ENCODE measurements at places on chromosomes 5 and 9. TPM values are rescaled to one million over a fixed set of nuclear protein-coding genes. Genes with fewer than 3 reads are reported as not detected.
A peak's percentile ranks its signal among the peaks of the same experiment; 100 is the strongest.

DNA sequence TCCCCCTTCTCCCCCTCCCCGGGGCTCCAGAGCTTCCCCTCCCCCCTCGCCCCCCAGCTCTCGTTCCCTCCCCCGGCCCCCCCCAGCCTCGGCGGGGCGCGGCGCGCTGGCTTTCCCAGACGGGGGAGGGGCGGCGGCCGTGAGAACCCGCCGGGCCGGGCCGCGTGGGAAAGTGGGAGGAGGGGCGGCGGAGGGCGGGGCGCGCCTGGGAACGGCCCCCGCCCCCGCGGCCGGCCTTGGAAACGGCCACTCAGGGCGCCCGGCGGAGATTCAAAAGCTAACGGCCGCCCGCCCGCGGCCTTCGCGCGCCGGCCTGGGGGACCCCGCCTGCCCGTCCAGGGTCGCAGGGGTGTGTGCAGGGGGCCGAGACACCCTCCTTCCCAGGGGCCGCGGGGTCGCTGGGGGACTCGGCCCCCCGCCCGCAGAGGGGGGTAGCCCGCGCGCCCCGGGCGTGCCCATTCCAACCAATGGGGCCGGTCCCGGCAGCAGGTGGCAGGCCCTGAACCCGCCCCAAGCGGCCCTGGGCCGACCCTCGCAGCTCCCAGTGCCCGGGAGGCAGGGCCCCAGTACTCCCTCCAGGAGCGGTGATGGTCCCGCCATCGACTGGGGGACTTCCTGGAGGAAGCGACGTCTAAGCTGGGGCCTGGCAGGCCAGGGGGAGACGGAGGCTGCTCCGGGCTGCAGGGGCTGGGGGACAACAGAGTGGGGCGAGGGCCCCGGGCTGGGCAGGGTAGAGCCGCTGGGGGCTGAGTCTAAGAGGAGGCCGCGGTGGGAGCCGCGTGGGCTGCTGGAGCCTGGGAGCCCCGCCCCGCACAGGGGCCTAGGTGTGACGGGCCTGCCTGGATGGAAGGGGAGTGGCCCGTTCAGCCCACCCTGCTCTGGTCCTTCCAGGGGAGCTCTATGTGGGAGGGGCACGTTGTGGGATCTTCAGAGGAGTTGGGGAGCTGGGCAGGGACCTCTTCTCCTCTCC lies 14.2 kb upstream of the NRARP start:
- H3K36me3 ChIP-seq, result no peaks in the 10 kb centered on the region
- peak overlapping the region; percentile 16 for H3K4me3 ChIP-seq
- peaks cover 35% of the 10 kb centered on the region for H3K27me3 ChIP-seq
- peak; percentile 81 for DNase-seq

DNA sequence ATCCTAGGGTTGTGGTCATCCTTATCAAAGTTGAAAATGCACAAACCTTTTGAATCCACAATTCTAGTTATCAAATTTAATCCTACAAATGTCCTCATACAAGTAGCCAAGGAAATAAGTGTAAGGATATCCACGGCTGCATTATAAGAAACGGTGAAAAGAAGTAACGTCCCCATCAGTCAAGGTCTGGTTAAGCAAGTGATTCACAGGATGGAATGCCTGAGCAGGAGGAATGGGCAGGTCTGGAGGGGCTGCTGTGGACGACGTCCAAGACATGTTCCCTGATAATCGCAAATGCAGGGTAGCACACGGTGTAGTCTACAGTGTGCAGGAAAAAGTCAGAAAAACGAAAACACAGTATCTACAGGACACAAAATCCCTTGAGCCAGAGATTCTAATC lies 118.6 kb downstream of the ADAMTS2 start:
- H3K27ac ChIP-seq, result no peak overlapping the region
- no peaks in the 10 kb centered on the region for H3K4me1 ChIP-seq
- no peaks in the 10 kb centered on the region for H3K36me3 ChIP-seq
- H3K27me3 ChIP-seq, result no peaks in the 10 kb centered on the region
- no peak overlapping the region for H3K4me3 ChIP-seq

- no peak overlapping the region for H3K4me3 ChIP-seq
- no peaks in the 10 kb centered on the region for H3K4me1 ChIP-seq
- no peaks in the 10 kb centered on the region for H3K27me3 ChIP-seq
- DNase-seq, result no peak
Measured at GRCh38 chr5:167652690-167653089, 638.8 kb upstream of the WWC1 start.

GRCh38 chr5:139811274-139811607 lies 15.6 kb downstream of the PSD2 start:
- H3K4me1 ChIP-seq, result no peaks in the 10 kb centered on the region
- H3K27ac ChIP-seq, result no peak overlapping the region
- no peak for DNase-seq
- no peak overlapping the region for H3K4me3 ChIP-seq
- H3K27me3 ChIP-seq, result no peaks in the 10 kb centered on the region

DNA sequence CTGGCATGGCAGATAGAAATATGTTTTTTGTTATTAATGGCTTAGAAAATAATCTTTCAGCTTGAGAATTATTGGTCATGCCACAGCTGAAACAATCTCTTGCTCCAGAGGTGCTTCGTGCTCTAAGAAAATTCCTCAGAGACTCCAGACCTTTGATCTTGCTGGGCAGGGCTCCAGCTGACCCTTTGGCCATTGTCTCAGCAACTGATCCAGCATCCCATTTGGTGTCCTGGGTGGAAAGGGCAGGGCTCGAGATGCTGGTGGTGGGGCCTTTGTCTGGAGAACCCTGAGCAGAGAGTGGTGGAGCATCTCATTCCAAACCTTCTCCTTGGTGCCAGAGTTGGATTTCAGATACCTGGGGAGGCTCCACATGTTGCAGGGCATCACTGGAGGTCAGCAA lies 43.2 kb upstream of the PIK3R1 start:
- H3K36me3 ChIP-seq, result no peaks in the 10 kb centered on the region
- no peak overlapping the region for H3K27ac ChIP-seq
- no peaks in the 10 kb centered on the region for H3K4me1 ChIP-seq
- H3K27me3 ChIP-seq, result no peaks in the 10 kb centered on the region

DNA sequence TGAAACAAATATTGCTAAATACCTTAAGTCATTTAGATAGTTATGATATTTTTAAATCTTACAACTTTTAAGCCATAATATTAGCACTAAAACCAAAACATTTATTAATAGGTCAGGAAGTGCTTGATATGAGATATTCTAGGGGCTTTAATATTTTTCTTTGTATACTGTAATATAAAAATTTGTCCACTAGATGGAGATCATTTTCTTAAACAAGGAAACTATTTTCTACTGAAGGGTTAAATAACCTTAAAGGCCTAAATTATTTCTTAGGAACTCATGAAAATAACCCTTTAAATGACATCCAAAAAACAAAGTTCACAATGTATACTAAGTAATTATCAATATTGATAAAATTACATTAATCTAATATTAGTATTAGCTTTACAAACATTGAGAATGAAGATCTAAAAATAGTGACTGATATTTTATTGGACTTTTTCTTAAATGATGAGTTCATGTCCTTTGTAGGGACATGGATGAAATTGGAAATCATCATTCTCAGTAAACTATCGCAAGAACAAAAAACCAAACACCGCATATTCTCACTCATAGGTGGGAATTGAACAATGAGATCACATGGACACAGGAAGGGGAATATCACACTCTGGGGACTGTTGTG lies 635.7 kb downstream of the RAB3C start:
- H3K4me3 ChIP-seq, result no peak overlapping the region
- H3K4me1 ChIP-seq, result no peaks in the 10 kb centered on the region
- peaks cover 11% of the 10 kb centered on the region for H3K36me3 ChIP-seq
- no peaks in the 10 kb centered on the region for H3K27me3 ChIP-seq
- H3K27ac ChIP-seq, result no peak overlapping the region

- no peaks in the 10 kb centered on the region for H3K4me1 ChIP-seq
- no peak overlapping the region for H3K4me3 ChIP-seq
- no peak for DNase-seq
- no peaks in the 10 kb centered on the region for H3K27me3 ChIP-seq
- H3K27ac ChIP-seq, result no peak overlapping the region
- H3K36me3 ChIP-seq, result no peaks in the 10 kb centered on the region
Measured at GRCh38 chr5:38323645-38324295, 65.4 kb downstream of the EGFLAM start.

DNA sequence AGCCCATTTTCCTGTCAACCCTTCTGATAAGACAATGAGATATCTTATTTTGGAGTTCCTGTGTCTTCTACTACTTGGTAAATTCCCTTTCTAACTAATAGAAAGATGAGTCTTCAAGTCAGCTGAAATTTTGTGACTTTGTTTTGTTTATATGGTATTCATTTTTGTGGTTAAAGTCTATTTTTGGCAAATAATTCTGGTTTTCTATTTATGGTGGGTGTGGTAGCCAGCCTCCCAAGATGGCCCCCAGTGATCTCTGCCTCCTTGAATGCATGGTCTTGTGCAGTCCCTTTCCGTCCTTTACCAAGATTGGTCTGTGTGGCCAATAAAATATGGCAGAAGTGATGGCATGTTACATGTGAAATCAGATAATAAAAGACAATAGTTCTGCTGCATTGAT lies 91.5 kb downstream of the NR3C1 start:
- H3K4me1 ChIP-seq, result peaks cover 10% of the 10 kb centered on the region
- H3K27ac ChIP-seq, result no peak overlapping the region
- DNase-seq, result no peak

- DNase-seq, result no peak
- H3K27me3 ChIP-seq, result no peaks in the 10 kb centered on the region
- H3K4me3 ChIP-seq, result no peak overlapping the region
- H3K4me1 ChIP-seq, result no peaks in the 10 kb centered on the region
Measured at GRCh38 chr9:117323390-117323789, 91.5 kb downstream of the ASTN2 start.

GRCh38 chr9:86790805-86791204 lies 156.5 kb downstream of the GAS1 start:
- no peak overlapping the region for H3K27ac ChIP-seq
- H3K36me3 ChIP-seq, result no peaks in the 10 kb centered on the region
- peaks cover 5% of the 10 kb centered on the region for H3K4me1 ChIP-seq

DNA sequence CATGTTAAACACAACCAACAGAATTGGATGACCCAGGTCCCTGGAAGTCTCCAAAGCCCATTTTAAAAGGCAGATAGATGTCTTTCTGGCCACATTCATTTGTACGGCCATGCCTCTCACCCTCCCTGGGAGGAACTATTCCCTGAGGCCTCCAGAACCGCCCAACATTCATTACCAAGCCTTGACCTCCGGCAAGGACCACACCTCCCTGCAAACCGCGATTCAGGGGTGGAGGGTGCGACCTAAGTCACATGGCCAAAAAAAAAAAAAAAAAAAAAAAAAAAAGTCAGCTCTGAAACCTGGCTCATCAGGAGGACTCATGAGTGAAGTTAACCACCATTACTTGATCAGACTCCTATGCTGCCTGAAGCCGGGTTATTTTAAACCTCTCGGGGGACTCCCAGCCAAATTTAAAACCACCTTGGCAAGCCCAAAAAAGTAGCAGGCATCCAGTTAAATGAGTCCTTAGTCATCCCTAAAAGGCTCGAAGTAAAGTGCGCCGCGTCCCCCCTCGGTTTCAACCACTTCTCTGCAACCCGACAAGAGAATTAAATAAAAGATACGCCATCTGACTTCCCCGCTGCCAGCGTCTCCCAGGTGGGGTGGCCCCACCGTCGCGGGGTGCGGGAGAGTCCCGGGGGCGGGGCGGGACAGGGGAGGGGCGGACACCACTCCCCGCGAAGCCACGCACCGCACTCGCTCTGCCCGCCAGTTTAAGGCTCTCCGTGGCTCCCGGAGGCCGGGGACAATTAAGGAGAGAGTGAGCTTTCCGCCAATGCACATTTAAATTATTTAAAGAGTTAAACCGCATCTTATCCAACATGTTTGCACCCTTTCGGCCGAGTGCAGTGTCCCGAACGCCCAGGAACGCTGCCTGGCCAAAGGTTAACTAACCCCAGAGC lies 2.3 kb downstream of the KLF9 start:
- peak overlapping the region; percentile 100 for H3K27ac ChIP-seq
- H3K27me3 ChIP-seq, result no peaks in the 10 kb centered on the region
- DNase-seq, result no peak
- H3K36me3 ChIP-seq, result no peaks in the 10 kb centered on the region
- peaks cover 71% of the 10 kb centered on the region for H3K4me1 ChIP-seq
- peak overlapping the region; percentile 81 for H3K4me3 ChIP-seq

DNA sequence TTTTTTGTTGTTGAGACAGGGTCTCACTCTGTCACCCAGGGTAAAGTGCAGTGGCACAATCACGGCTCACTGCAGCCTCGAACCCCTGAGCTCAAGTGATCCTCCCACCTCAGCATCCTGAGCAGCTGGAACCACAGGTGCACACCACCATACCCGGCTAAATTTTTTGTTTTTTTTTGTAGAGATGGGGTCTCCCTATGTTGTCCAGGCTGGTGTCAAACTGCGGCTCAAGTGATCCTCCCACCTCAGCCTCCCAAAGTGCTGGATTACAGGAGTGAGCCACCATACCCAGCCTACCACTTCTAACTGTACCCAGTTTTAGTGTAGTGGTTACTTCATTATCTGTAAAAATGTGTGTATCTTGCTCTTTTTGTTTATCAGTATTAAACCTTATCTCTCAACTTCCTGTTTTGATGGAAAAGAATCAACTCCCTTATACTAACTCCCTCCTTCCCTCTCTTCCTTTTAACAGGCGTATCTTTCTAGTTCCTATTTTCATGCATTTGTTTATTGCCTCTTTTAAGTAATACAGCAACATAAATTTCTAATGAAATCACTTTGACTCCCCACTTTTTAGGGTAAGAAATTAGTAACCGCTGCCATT lies 33.1 kb downstream of the GRAMD2B start:
- no peaks in the 10 kb centered on the region for H3K4me1 ChIP-seq
- no peak for DNase-seq

Gene PCDHGA4
- polyA plus RNA-seq, result 2.9 TPM

Gene COL5A1
- 177 TPM for polyA plus RNA-seq

Gene LCN12
- polyA plus RNA-seq, result 28.0 TPM

Gene CDKN2A
- 0.35 TPM for polyA plus RNA-seq

Gene FST
- 1.4 TPM for polyA plus RNA-seq

Gene ITGA1
- 88.9 TPM for polyA plus RNA-seq

All from left lung (tissue), 14 donors.